ENCODE measurements at places on chromosomes 5 and 9.

GRCh38 chr5:39700523-39700922 lies 275.7 kb upstream of the DAB2 start:
- DNase-seq: no peak

- DNase-seq: no peak
Measured at GRCh38 chr5:112417931-112418658, 982 bp downstream of the EPB41L4A start.

GRCh38 chr5:41656597-41656996 lies 146.2 kb upstream of the PLCXD3 start:
- no peak for DNase-seq

- no peak for DNase-seq
Measured at GRCh38 chr5:139486201-139486600, 3.6 kb upstream of the STING1 start.

- DNase-seq: no peak
Measured at GRCh38 chr5:159440968-159441367, 110.7 kb upstream of the IL12B start.

DNA sequence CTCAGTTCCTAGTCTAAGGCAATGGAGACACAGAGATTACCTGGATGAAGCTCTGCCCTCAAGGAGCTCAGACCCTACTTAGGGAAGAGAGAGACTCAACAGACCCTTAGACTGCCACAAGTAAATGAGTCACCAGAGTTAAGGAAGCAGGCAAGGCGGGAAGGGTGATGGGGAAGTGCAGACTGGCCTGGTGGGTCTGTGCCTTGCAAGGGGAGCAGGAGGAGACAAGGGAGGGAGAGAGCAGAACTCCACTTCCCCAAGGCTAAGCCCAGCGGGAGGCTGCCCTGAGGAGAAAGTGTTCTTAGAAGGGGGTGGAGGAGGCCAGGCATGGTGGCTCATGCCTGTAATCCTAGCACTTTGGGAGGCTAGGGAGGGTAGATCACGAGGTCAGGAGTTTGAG lies 83.7 kb downstream of the HRH2 start:
- no peak for DNase-seq

DNA sequence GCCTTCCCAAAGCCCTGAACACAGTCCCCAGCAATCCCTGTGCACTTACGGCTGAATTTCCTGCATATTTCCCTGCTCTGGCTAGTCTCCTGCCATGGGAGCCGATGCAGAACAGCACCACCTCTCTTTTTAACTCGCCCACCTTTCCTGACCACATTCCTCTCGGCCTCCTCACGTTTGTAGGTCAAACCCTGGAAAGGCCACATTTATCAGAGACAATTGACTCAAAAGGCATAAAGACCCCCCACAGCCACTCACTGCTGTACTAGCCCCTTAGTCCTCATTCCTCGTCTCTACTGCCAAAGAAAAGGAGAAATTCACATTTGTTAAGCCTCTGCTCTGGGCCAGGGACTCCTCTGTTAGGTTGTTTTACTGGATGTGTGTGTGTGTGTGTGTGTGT lies 43.6 kb downstream of the ENC1 start:
- DNase-seq: no peak

- no peak for DNase-seq
Measured at GRCh38 chr5:1836891-1837880, 36.0 kb downstream of the NDUFS6 start.

GRCh38 chr9:132673355-132673754 lies 3.1 kb downstream of the GTF3C4 start:
- no peak for DNase-seq

DNA sequence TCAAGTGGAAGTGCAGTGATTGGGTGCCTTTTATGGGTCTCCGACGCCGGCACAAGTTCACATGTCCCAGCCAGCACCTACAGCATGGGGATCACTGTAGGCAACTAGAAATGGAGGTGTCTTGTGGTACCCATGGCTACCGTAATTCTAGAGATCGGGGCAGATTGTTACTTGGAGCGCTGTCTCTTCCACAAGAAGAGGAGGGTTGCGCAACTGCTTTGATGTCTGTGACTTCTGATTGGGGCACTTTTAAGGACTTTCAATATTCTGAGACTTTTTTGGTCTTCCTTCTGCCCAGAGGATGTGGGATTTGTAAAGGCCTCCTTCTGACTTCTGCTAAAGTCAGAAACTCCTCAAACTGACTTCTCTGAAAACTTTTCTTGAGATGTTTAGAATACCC lies 41.9 kb downstream of the GLRX start:
- no peak for DNase-seq

Measured in stimulated activated CD4-positive, alpha-beta T cell treated with anti-CD3 and anti-CD28 coated beads, Interleukin-15, amount 100 ng/mL, for 1 hour (primary cell).